ENCODE measurements at places on chromosomes 1 and 21.

- DNase-seq: no peak
Measured at GRCh38 chr1:44424747-44425146, 19.7 kb downstream of the RNF220 start.

GRCh38 chr1:9235096-9235459 lies 504 bp downstream of the H6PD start:
- DNase-seq: no peak

GRCh38 chr1:20449735-20450311 lies 36.2 kb downstream of the CAMK2N1 start:
- DNase-seq: no peak

DNA sequence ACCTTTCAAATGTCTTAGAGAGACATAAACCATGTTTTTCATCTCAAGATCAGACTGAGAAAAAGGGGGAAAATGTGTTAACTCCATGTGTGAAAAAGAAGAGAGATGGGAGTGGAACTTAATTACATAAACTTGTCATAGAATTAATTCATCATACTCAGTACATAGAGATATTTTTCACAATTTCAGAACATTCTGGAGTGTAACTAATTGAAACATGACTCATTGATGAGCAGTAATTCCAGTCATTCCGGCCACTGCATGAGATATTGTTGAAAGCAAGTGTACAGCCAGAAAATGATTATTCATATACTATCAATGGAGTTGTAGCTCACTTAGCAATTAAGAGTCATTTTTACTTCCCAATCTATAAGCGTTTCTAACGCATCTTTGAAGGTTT lies 739.3 kb downstream of the LTN1 start:
- no peak for DNase-seq

GRCh38 chr1:118589238-118589846 lies 398.8 kb downstream of the TBX15 start:
- DNase-seq: no peak

DNA sequence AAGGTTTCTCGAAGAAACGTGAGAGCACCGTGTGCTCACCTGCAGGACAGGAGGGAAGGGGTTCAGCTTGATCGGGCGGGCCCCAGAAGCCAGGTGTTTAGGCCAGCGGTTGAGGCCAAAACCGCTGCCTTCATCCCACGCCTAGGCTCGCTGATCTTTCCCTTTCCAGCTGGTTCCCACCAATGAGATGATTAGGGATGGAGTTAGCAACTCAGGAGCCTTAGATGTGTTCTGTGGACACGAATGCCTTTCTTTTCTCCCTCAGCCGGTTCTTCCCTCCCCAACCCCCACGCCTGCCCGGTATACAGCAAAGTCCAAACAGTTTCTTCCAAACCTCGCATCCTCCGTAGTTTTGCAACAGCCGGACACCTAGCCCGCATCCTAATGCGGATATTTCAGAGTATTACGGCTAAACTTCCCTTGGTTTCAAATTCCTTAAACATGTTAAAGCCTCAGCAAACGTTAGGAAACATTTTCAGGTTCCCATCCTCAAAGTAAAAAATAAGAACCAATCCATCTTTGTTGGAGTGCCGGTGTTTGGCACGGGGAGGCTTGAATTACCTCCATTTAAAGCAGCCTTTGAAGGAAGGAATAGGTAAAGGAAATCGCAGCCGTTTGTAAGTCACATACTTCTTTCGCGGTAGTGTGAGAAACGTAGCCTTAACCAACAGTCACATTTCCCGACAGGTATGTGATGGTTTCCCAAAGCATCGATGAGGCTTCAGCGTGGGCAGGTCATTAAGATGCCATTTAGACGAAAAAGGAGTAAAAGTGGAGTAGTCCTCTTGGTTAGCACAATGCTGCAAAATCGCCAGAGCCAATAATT lies 1.1 kb downstream of the LRRC8C start:
- peak; percentile 35 for DNase-seq

DNA sequence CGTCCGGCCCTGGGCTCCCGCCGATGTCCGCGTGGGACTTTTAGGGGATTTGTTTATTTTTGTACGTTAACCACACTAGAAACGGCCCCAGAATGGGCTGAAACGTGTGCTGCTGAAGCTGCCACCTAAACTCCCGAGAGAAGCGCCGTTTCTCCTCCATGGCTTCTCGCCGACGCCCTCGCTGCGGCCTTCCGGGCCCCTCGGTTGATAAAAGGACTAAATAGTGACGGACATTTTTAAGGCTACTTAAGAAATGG lies 678 bp upstream of the PTTG1IP start:
- no peak for DNase-seq

GRCh38 chr1:17563494-17564281 lies 24.2 kb downstream of the ARHGEF10L start:
- no peak for DNase-seq

- DNase-seq: no peak
Measured at GRCh38 chr21:43835861-43836260, 29.2 kb upstream of the AGPAT3 start.

DNA sequence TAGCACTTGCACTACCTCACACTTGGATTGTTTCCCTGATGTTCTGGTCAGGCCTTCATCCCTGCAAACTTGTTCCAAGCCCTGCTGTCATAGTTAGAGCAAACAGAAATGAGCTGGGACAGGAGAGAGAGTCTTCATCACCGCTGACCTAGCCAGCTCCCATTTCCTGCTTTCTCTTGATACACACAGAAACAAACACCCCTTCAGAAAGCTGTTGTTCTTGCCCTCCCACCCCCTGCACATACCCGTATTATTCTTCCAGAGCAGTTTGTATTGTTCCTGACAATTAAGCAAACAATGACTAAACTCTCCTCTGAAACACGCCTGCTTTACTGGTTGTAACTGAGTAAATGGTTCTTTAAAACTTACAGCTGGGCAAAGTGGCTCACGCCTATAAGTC lies 2.9 kb upstream of the SYT2 start:
- no peak for DNase-seq

DNA sequence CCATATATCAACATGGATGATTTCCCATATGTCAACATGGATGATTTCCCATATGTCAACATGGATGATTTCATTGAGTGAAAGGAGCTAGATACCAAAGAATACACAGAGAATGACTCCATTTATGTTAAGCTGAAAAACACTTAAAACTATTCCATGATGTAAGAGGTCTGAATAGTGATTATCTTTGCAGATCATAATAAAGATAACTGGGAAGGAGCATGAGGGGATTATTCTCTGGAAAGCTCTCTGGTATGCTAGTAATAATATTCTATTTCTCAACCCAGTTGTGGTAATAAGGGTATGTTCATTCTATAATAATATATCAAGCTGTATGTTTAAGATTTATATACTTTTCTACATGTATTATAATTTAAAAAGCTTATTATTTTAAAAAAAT lies 14.1 kb downstream of the SYNJ1 start:
- no peak for DNase-seq

GRCh38 chr1:215133532-215133931 lies 51.0 kb downstream of the KCNK2 start:
- no peak for DNase-seq

DNA sequence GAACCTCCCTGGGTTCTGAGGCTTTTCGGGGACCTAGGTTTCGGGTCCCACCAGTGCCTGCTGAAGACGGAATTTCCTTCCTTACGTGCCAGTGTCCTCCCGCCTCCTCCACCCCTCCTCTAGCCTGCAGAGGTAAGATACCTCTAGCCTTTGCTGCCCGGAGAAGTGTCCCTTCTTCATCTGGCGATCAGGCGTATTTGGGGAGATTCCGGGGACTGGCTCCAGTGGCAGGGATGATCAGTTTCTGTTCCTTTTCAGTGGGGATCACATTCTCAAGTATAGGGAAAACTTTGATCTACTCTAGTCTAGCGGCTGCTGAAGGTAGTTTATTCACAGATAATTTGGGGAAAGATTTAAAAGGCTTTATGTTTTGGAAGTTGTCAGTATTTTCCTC lies 674 bp downstream of the CEP350 start:
- DNase-seq: peak; percentile 9

- DNase-seq: no peak
Measured at GRCh38 chr21:38718481-38718880, 87.2 kb upstream of the ETS2 start.

- no peak for DNase-seq
Measured at GRCh38 chr1:112449630-112449983, 53.6 kb downstream of the CTTNBP2NL start.

GRCh38 chr1:12447307-12447706 lies 170.7 kb downstream of the DHRS3 start:
- no peak for DNase-seq

- DNase-seq: no peak
Measured at GRCh38 chr1:172670316-172670715, 11.4 kb downstream of the FASLG start.

GRCh38 chr1:40951943-40952743 lies 27.4 kb upstream of the CTPS1 start:
- peak; percentile 54 for DNase-seq

Measured in CD4-positive, alpha-beta T cell treated with Interleukin-4 for 4 hours (primary cell).